ENCODE measurements at places on chromosomes 3 and 15.

DNA sequence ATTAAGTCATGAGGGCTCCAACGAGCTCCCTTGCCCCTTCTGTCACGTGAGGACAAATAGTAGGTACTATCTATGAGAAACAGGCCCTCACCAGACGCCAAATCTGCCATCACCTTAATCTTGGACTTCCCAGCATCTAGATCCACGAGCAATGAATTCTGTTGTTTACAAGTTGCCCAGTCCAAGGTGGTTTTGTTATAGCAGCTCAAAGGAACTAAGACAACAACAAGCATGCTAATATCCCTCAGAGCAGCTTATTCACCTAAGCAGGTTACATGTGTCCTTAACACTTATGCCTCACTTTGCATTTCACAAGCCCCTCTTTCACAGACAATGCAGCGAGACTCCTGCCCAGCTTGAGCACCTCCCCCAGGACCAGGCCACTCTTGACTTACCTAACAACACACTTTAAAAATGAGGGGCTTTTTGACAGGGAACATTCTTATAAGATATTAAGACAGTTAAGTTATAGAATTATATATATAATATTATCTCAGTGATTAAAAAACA is 219.5 kb downstream of the PLCH1 start:
- DNase-seq = no peak

DNA sequence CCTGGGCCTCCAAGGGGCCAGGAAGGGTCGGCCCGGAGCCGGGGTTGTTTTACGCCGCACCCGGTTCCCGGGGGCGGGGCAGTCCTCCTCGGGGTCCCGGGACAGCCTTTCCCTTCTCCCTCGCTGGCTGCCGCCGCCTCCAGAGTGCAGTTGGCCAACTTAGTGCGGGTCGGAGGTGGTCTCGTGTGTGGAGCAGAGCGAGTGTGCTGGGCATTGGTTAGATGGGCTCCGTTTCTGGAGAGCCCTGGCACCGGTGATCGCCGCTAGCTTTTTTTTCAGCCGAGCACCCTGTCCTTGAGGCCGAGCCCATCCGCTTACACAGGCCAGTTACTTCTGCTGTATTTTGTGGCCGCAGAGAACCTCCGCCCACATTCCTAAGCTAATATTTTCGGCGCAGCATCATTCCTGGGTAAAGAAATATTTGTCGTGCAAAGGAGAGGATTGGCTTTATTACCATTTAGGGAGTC is 585 bp downstream of the KIF23 start:
- peak; percentile 89 for DNase-seq

- no peak for DNase-seq
These were observed 191.4 kb upstream of the HES1 start for GRCh38 chr3:193944518-193944884.

DNA sequence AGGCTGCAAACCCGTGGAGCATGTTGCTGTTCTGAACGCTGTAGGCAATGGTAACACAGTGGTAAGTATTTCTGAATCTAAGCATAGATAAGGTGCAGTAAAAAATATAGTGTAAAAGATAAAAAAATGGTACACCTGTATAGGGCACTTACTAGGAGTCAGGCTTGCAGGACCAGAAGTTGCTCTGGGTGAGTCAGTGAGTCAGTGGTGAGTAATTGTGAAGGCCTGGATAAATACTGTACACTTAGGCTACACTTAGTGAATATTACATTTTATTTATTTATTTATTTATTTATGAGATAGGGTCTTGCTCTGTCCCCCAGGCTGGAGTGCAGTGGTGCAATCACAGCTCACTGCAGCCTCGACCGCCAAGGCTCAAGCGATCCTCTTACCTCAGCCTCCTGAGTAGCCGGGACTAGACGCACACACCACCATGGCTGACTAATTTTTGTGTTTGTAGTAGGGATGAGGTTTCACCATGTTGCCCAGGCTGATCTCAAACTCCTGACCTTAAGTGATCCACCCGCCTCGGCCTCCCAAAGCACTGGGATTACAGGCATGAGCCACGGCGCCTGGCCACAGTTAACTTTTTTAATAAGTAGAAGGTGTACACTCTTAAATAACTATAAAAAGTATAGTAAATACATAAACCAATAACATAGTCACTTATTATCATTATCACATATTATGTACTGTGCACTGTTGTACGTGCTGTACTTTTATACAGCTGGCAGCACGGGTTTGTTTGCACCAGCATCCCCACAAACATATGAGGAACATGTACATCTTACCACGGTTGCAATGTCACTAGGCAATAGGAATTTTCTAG is 155.1 kb downstream of the IGF1R start:
- peak; percentile 49 for DNase-seq

DNA sequence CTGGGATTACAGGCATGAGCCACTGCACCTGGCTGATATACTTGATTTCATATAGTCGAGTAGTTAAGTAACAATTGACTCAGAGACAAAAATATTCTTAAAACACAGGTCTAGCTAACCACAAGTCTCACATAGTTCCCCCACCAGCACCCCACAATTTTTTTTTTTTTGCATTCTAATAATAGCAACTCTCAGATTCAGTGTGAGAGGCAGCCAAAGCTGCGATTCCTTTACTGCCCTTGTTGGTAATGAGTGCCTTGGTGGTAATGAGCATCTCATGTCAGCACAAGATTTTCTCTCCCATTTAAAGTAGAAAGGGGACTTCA is 72.5 kb downstream of the WWTR1 start:
- no peak for DNase-seq

GRCh38 chr3:60990442-60990730 is 260.9 kb downstream of the FHIT start:
- no peak for DNase-seq

DNA sequence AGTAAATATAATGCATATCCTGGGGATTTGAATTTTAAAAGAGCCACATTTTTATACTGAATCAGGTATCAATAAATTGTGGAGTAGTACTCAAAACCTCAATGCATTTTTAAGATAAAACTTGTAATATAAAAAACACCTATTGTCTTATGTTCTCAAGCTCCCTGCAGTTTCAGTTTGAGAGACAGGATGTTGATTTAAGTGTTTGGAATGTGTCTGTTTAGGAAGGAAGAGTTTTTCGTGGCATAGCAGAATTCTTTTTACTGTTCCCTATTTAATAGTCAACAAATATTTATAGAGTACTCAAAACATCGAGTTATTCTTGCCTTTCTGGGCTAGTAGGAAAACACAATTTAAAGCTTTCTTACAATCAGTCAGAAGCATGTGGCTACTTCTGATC is 146.1 kb upstream of the BCHE start:
- peak; percentile 2 for DNase-seq

GRCh38 chr3:49867400-49867799 is 2.3 kb downstream of the CAMKV start:
- no peak for DNase-seq

GRCh38 chr3:58308728-58309127 is 2.4 kb downstream of the HTD2 start:
- DNase-seq = no peak

GRCh38 chr15:31374489-31374888 is 47.9 kb downstream of the KLF13 start:
- no peak for DNase-seq

DNA sequence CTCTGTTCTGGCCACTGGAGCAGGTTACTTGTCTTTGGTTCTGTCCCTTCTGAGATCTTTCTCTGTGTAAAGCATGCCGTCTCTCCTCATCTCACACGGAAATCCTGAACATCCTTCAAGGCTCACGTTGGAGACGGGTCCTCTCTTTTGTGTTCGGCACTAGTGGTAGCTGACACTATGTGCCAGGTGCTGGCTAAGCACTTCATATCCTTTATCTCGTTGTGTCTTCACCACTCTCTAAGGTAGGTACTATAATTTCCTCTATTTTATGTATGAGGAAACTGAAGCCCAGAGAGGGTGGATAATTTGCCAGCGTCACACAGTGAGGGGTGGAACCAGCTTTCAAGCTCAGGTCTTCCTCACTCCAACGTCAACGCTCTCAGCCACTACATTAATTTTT is 1.2 kb downstream of the IFT122 start:
- DNase-seq = no peak

- no peak for DNase-seq
These were observed 27.1 kb upstream of the TPRG1 start for GRCh38 chr3:189144645-189145044.

DNA sequence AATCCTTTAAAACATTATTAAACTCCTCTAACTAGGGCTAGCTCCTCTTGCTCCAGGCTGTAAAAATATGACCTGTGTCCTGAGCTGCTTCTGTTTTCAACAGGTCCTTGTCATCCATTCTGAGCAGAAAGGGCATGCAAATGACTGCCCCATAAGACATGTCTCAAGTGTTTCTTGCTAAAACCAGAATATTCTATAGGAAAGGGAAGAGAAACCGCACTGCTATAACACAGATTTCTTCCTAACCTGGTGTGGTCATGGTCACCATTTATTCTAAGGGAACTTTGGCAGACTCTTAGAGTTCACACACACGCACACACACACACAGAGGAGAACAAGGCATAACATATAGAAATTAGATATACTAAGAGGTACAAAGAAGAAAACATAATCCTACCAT is 34.2 kb upstream of the B3GNT5 start:
- DNase-seq = no peak

GRCh38 chr3:138206196-138206595 is 19.1 kb downstream of the ARMC8 start:
- DNase-seq = no peak

- no peak for DNase-seq
These were observed 928.9 kb upstream of the NR2F2 start for GRCh38 chr15:95401587-95401986.

DNA sequence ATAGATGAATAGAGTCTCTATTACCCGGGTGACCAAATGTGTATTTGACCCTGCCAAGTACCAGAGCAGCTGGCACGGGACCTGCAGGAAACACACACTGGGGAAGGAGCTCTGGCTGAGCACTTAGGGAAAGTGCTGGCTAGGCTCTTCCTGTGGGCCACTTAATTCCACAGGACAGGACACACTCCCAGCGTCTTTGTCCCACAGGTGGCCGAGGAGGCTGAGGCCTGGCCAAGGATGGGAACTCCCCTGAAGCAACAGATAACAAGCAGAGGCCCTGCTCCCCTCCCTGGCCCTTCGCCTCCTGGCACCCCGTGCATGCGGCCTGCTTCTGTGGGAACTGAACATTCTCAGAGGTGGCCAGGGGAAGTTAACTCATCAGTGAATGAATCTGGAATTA is 180.8 kb downstream of the ATP10A start:
- DNase-seq = no peak

DNA sequence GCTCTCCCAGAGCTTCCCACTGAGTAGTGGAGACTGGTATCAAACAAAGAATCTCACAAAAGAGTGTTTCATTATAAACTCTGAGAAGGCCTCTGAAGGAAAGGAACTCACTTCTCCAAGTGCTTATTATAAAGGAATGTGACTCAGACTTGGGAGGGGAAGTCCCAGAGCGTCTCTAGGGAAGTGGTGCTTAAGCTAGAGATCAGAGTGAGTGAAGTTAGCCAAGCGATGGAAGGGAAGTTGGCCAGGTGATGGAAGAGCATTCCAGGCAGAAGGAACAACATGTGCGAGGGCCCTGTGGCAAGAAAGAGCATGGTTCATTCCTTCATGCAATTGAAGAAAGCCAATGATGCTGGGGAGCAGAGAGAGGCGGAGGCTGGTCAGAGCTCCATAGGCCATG is 2.3 kb downstream of the XYLB start:
- no peak for DNase-seq

GRCh38 chr3:30112902-30113484 is 493.4 kb upstream of the TGFBR2 start:
- peak; percentile 45 for DNase-seq

DNA sequence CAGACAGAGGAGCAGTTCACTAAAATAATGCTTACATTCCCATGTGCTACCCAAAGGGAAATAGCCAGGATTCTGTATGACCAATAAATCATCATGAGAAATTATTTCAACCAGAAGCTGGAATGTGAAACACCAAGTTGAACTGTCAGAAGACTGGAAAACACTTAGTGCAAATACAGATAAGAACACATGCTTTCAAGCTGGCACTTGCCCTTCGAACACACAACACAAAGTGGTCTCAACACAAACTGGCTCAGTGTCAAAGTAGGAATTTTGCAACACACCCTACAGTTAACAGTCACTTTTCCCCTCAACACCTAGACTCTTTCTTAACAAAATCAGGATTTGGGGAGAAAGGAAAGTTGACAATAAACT is 1.3 kb downstream of the FSD2 start:
- DNase-seq = no peak

DNA sequence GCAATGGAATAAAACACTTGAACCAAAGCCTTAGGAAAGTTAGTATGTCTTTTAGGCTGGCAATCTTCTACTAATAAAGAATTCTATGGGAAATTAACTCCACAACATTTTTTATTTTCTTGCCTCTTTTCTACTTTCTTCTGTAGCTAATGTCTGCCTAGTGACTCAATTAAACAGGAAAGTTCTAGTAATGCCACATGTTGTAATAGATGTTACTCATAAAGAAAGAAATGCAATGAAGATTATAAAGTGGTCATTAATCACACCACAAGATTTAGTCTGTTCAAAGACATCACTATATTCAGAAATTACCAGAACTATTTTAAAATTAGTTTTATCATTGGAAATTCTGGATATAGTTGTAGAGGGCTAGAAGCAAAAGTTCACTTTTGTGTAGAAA is 329.7 kb downstream of the SI start:
- DNase-seq = no peak

GRCh38 chr15:43429687-43430086 is 58.8 kb downstream of the TUBGCP4 start:
- no peak for DNase-seq

DNA sequence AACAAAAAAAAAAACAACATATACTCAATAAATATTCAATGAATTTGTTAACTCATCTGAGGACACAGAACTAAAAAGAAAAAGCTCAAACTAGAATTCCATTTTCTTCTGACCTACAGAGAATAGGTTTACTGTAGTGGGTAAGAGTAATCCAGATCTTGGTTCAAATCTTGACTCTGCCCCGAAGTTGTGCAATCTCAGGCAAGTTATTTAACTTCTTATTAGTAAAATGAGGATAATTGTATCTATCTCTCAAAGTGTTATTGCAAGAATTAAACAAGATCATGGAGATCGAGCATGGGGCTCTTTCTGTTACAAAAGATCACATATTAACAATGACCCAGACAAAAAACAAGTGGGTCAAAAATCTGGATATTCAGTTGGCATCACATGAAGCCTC is 41.1 kb upstream of the OXTR start:
- no peak for DNase-seq
